Substantia nigra (tissue), 51 donors: ENCODE measurements at places on chromosomes 16 and 17.

DNA sequence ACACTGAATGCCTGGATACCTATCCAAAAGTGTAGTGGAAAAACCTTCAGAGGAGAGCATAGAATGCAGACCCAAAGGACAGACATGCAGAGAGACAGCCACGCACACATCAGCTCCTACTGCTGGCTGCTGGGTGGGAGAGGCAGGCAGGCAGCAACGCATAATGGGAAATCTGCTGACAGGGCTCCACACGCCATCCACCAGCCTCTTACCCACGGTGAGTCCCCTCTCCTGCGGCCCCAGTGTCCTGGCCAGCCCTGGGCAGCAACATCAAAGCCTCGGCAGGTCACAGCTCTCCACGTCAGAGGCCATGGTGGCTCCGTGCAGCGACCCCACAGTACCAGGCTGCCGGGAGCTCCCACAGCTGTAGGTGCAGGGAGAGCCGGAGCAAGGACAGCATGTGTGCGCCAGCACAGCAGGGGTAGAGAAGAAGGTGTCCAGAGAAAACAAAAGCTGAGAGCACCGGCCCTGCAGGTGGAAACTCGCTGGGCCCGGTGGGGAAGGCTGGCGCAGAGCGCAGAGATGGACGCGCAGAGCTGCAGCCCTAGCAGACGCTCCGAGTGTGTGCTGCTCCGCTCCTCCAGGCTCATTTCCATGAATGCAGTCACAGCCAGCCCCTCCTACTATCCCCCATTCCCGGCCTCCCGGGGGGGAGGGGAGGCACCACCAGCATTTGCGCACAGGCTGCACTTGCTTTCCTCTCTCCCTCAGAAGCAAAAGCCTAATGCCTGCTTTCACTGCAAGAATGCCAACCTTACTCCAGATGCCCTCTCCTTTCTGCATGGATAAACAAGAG lies 58.9 kb downstream of the CYTH1 start:
- peak; percentile 54 for DNase-seq

- DNase-seq: peak; percentile 44
These were observed 27.5 kb downstream of the TRPV3 start for GRCh38 chr17:3529817-3530741.

DNA sequence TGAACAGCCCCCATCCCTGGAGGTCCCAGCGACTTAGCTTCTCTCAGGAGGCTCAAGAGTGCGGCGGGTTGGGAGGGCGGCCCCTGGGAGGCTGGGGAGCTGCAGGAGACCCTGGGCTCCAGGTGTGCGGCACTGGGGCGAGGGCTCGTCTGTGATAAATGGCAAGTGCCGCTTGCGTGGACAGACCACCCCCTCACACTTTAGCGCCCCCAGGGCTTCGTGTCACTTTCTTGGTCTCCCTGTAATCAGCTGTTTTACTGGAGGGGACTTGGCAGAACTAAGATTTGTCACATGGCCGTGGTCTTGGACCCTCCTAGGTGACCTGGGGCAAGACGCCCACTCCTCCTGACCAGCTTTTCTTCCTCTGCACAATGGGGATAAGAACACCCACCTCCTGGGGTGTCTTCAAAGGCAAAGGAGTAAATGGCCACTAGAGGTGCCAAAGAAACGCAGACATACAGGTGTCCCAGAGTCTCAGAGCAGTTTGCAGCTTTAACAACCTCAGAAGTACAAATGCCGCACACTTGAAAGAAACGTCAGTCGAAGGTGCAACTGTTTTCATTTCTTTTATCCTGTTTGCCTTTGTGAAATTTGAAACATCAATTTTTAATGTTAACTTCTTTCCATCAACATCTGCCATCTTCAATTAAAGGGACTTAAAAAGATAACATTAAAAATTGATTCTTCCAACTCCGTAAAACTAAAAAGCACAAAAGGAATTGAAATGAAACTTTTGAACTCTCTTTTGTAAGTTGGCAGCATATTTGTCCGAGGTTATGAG lies 946 bp downstream of the OSGIN1 start:
- DNase-seq: no peak

DNA sequence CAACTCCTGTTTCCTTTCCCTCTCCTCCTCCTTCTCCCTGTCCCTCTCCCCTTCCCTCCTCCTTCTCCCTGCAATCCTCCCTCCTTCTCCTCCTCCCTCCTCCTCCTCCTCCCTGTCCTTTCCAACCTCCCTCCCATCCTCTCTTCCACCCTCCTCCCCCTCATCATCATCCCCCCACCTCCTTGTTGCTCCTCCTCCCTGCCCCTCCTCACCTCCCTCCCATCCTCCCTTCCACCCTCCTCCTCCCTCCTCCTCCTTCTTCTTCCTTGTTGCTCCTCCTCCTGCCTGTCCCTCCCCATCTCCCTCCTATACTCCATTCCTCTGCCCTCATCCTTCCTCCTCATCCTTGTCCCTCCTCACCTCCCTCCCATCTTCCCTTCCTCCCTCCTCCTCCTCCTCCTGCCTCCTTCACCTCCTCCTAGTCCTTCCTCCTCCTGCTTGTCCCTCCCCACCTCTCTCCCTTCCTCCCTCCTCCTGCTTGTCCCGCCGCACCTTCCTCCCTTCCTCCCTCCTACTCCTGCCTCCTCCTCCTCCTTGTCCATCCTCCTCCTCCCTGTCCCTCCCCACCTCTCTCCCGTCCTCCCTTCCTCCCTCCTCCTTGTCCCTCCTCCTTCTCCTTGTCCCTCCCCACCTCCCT lies 222.5 kb downstream of the IRF8 start:
- no peak for DNase-seq

- DNase-seq: no peak
These were observed 230.5 kb downstream of the SEC14L1 start for GRCh38 chr17:77371117-77371887.

GRCh38 chr16:56268799-56269198 lies 77.5 kb downstream of the GNAO1 start:
- DNase-seq: no peak

GRCh38 chr17:9446528-9446927 lies 129.1 kb downstream of the STX8 start:
- no peak for DNase-seq

- no peak for DNase-seq
These were observed 4.8 kb downstream of the GNG13 start for GRCh38 chr16:795580-796229.

- DNase-seq: no peak
These were observed 32.6 kb downstream of the RAI1 start for GRCh38 chr17:17713839-17714238.

DNA sequence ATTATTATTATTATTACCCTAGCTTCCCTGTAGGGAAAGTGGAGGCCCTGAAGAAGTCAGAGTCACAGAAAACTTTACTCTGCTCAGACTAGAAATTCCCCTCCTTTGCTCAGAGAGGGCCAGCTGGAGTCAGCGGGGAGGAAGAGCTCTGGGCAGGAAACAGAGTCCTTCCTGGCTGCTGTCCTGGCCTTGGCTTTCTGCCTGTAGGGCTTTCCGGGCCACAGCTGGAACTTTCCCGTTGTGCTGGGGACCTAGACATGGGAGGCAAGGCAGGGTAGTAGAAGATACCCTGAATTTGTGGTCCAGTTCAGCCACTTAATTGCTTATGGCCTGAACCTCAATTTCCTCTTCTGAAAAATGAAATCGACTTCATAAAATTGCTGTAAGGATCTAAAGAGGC lies 14.0 kb upstream of the CCL2 start:
- DNase-seq: peak; percentile 26

DNA sequence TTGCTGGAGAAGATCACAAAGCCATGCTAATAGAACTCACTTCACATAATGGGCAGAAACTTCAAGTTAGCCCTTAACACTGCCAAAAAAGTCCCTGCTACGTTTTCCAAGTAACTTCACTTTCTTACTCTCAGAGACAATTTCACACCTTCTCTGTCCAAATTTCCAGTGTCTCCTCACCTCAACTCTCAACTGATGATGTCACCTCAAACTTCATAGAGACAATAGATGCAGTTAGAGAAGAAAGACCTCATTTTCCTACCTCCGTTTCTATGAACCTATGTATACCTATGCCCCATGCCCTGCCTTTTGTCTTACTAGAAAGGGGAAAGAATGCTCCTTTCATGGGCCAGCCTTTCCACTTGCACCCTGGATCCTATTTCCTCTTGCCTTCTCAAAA lies 14.2 kb upstream of the EFCAB3 start:
- no peak for DNase-seq

DNA sequence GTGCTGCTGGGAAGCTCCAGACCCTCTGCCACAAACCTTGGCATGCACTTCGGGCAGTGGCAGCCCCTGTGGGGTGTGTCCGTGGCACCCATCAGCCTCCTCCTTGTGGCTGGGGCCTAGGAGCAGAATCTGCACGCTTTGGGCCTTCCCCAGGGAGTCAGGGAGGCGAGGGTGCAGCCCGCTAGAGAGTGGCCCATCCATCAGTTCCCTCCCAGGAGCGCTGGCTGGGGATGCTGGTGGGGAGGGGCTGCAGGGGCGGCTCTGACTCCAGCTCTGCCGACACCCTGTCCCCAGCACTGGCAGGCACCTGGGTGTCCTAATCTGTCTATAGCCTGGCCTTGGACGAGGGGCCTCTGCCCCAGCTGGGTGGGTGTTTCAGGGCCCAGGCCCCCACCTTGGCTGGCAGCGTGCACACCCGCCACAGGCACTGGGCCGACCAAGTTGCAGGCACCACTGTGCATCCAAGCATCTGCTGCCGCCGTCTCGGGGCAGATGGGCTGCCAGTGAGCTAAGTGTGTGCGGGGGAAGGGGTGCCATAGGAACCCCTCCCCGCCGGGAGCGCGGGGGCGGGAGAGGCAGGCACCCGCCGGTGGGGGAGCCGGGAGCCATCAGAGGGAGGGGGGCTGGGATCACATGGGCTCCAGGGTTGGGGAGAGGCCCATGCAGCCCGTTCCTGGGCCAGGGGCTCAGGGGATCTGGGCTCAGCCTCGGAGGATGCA lies 30.2 kb downstream of the ENDOV start:
- DNase-seq: no peak
